EL (cell line): ENCODE measurements at places on chromosomes 7 and 10.

GRCh38 chr7:64907641-64908326, 4.7 kb downstream of the ZNF273 start:
- DNase-seq, result no peak

DNA sequence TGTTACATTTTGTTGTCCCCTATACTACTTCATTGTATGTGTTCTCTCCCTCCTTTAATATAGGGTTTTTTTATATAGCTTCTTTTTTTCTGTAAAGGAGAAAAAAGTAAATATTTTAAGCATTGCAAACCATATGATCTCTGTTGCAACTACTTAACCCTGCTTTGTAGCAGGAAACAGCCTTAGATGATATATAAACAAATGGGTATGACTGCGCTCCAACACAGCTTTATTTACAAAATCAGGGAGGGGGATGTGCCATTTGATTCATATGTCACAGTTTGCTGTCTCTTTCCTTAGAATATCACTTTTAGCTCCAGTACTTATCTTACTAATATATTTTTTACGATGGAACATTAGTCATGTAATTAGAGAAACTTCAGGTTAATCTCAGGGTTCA, 155.2 kb upstream of the GNAI1 start:
- peak; percentile 62 for DNase-seq

GRCh38 chr10:98340261-98340939, 72.4 kb upstream of the LOXL4 start:
- DNase-seq, result no peak

- DNase-seq, result peak; percentile 20
These were observed 608 bp downstream of the ACHE start for GRCh38 chr7:100894860-100895700.

DNA sequence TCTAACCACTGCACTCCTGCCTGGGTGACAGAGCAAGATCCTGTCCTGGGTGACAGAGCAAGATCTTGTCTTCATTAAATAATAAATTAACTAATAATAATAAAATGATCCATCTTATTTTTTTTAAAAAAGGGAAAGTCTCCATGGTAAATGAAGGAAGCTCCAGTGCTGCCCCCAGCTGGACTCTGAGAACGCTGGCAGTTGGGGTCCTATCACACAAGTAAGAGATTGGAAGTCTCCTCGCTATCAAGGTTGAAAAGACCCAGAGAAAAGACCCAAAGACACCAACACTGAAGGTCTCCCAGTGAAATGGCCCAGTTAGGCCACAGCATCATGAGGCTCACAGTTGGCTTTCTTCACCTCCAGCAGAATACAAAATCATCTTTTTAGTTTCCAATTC, 13.8 kb upstream of the C10orf67 start:
- peak; percentile 31 for DNase-seq

- DNase-seq, result no peak
These were observed 96.1 kb downstream of the PAXIP1 start for GRCh38 chr7:154906736-154907355.

GRCh38 chr10:130933008-130933390, 378.5 kb downstream of the TCERG1L start:
- DNase-seq, result no peak

DNA sequence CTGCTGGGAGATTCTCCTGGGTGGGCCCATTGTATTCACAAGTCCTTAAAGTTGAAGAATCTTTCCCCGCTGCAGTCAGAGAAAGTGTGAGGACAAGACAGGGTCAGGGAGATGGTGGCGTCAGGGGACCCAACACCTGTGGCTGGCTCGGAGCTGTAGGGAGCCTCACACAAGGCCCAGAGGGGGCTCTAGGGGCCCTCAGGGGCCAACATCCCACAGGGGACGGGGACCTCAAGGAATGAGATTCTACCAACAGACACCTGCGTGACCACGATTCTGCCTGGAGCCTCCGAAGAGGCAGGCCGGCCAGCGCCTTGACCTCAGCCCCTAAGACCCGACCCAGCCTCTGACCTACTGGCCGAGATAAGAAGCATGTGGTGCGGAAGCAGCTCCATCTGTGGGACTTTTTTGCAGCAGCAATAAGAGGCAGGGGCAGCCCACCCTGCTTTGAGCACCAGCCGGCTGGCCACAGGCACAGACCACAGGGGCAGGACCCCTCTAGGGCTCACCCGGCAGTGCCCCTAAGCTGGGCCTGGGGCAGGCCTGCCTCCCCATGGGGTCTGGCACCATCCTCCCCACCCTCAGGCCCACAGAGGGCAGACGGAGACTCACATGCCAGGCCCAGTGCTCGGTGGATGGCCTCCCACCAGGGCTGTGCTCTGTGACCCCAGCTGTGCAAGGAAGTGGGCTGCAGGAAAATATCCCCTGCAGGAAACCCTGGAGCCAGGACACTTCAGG, 13.2 kb downstream of the RASGEF1A start:
- DNase-seq, result no peak
